ENCODE measurements at places on chromosomes 12 and 14.

DNA sequence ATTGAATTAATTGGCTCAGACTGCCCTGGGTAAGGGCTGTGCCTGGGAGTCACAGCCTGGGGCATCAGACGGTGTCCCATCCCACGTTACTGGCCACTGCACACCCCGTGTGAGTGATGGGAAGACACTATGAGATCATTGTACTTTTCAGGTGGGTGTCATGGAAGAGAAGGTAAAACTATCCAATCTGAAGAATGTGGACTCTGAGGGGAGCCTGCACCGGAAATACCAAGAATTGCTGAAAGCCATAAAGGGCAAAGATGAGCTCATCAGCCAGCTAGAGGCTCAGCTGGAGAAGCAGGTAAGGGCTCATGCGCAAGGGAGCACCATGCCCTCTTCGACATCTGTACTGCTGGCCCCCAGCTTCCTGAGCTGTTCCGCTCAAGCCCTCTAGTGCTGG is 24.0 kb downstream of the PLEKHH1 start:
- DNase-seq: no peak

DNA sequence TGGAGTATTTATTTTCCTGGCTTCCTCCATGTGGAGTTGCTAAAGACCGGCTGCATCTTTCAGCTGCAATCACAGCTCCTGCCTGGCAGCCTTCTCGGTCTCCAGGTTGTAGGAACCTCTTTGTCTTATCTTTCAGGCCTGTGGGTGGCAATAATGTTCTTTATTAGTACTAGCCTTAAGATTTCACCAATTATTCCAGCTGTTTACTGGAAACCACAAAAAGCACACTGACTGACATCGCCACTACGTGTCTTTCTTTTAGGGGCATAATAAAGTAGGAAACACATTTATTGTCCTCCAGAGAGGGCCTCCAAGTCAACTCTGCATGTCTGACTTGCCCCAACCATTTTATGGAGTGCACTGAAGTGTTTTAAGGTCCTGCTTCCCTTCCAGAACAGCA is 1116.5 kb upstream of the TMEM132C start:
- no peak for DNase-seq

GRCh38 chr12:132948146-132949066 is 7.7 kb downstream of the ZNF605 start:
- DNase-seq: no peak

DNA sequence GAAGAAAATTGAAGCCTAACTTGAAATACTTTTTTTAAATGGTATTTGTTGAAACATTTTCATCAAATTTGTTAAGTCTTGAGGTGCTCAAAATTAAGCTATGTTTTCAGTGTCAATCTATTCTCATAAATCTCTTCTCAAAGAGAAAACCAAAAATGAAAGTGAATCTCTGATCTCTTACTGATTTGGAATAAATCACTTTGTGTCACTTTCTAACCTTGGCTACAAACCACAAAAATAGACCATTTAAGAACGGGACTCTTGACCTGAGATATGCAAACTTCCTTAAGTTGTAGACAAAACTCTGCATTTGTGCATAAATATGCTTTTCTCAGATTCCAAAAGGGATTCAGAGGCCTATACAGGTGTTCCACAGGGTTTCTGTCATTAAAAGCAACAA is 192.9 kb downstream of the SEC23A start:
- no peak for DNase-seq
